NCI-H460 (cell line): ENCODE measurements at places on chromosomes 2 and 18. TPM values are rescaled to one million over a fixed set of nuclear protein-coding genes. Genes with fewer than 3 reads are reported as not detected.

DNA sequence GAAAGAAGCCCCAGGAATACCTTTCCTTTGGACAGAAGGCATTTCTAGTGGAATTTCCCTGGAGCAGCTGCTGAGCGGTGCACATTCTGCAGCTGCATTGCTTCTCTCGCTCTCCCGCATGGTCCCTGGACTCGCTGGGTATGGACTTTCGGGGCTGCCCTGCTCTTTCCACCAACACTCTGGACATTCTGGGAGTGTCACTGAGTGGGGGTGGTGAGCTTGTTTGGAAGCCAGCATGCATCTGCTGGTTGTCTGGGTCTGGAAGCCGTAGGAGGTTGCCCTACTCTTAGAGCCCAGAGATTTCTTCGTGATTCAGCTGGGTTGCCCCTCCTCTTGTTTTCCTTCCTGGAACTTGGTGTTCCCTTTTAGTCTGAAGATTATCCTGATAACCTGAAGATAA is 52.6 kb downstream of the TWIST2 start:
- DNase-seq = no peak

DNA sequence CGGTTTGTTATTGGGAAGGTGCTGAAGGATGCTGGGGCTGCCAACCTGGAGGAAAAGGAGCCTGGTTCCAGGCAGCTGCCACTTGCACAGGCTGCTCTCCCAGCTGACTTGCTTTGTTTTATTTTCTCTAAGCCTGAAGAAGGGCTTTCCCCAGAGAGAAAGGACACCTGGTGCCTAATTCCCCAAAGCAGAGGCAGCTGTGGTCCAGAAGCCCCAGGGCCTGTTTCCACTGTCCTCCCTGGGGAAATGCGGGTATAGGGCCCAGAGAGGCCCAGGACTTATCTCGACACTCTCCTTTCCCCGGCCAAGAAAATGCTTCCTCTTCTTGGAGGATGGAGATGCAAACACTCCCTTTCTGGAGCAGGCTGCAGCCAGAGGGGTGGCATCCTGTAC is 30.1 kb downstream of the INO80C start:
- no peak for DNase-seq

ELOA2 gene
- total RNA-seq = not detected in 2 replicates

DNA sequence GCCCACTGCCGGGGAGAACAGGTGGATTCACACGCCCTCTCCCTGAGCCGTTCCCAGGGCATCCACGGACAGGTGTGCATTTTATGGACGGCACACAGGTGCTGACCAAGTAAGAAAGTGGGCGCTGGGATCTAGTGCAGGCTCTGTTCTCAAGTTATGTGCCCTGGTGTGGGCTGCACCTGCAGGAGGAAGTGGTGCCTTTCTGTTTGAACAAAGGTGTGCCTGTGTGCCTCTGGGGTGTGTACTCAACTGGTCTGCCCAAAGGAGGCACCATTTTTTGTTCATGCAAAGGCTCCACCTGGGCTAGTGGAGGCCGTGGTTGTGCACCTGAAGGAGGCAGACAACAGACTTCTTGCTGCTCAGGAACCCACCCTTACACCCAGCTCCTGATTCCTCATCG is 88.2 kb upstream of the HK2 start:
- DNase-seq = no peak

GRCh38 chr2:76692908-76693307 is 829.3 kb downstream of the LRRTM4 start:
- DNase-seq = no peak
